ENCODE measurements at places on chromosomes 16 and 17.

DNA sequence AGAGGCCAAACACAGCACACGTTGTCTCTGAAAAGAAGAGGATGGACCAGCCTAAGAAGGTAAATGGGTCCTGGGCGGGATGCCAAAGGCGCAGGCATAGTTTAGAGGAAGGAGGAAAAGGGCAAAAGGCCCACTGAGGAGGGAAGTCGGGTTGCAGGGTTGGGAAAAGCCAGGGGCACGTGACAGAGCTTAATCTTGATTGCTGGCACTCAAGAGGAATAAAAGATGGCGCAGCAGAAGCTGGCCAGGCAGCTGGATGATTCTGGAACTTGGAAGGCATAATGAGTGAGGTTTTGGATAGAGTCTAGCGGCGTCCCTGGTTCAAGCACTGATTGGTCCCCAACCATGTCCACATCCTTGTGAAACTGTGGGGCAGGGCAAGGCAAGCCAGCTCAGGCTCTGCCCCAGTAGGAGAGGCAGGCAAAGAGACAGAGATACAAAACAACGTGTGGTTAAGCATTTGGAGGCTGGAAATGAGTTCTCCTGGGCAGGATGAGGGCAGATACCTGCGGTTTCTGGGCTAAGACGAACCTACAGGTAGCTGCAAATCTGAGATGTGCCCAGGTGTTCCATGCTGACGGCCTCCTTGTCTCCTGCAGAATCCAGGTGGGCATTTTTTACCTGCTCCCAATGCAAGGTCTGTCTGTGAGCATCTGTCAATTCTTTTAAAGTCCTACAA is 52.7 kb upstream of the CIBAR2 start:
- DNase-seq, result no peak

DNA sequence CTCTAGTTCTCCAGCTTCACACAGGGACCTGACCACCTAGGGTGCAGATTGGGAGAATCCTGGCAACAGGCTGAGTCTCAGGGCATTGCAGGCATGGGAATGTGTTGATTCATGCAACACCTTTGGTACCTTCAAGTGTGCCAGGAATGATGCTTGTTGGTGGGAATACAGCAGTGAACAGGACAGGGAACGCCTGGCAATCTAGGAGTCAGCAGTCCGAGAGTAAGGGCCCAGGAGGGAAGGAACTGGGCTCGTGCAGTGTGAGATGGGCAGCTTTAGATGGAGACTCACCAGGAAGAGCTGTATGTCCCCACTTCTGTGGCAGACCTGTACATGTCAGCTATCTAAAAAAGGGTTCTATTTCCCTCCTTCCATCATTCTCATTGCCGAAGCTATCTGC is 12.0 kb upstream of the MRC2 start:
- DNase-seq, result no peak

DNA sequence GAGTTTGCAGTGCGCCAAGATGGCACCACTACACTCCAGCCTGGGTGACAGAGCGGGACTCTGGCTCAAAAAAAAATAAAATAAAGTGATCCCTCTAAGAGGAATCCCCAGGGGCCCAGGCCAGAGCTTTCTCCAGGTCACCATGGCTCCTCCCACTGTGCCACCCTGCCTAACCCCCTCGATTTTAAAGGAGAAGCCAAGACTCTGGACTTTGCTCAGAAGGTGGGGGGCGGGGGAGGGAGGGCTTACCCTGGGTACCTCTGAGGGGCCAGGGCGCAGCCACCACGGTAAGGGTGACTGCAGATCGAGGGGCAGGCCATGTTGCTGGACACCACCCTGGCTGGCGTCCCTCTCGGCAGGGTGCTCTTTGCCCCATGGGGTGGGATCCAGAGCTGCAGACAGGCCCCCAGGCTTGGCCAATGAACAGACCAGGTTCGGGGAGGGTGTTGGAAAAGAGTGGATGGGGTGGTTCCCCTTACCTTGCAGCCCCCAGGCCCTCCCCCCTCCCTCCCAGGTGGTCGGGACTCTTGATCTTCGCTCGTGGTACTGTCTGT is 455 bp upstream of the GRB7 start:
- DNase-seq, result no peak

GRCh38 chr17:10155371-10156076 is 42.9 kb downstream of the GAS7 start:
- DNase-seq, result no peak

GRCh38 chr17:43018008-43018853 is 4.0 kb downstream of the VAT1 start:
- DNase-seq, result no peak

All from right lobe of liver (tissue), 6 donors.